ENCODE measurements at places on chromosomes 7 and 10. TPM values are rescaled to one million over a fixed set of nuclear protein-coding genes. Genes with fewer than 3 reads are reported as not detected.

DNA sequence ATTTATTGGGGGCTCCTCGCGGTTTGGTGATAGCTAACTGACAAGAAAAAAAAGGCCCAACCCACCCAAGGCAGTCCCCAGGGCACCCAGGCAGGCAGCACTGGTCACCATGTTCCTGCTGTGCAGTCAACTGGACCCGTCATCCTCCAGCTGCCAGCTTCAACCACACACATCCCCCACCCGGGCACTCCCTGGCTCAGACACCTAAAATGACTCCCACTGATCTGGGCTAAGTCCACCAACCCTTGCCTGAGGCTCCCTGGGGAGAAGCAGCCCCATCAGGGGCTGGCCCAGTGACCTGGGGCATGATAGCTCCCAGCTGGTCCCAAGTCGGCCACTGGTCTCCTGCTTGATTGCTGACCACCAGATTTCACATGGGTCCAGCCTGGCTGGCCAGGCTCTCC is 161.8 kb downstream of the NRF1 start:
- DNase-seq = no peak

DNA sequence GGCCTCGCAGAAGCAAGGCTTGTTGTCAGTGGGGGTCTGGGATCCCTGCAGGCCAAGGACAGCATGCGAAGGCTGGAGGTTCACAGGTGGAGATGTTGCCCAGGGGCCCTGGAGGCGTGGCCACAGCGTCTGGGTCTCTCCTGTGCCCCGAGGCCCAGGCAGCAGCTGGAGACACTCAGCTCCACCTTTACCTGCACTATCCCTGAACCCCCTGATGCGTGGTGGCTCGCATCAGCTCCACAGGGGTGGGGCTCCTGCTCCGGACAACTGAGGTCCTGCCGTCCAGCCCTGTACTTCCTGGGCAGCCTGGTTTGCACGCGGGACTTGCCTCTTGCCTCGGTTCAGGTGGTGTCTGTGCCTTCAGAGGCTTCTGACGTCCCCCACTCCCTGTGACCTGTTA is 54.6 kb upstream of the ZNF32 start:
- no peak for DNase-seq

DNA sequence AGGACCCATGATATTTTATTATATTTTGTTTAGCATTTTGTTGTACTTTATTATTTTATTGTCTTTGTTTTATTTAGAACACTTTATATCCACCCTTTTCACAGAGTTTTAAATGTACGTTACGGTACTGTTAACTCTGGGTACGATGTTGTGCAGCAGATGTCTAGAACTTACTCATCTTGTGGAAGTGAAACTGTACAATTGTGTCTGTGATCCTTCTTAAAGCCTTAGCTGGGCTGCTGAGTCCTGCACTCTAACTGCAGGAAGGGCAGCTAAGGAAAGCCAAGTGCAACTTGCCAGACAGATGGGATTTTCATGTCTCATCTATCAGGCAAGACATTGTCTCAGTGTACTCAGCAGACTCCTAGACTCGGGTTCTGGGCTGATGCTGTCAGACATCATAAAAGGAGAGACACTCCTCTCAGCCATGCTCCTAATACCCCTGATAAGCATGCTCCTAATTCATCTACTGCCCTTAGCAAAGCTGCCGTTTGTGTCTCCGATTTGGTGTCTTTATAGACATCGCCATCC is 14.6 kb upstream of the INSYN2A start:
- no peak for DNase-seq

GRCh38 chr10:33153968-33154327 is 180.5 kb downstream of the NRP1 start:
- DNase-seq = no peak

- DNase-seq = no peak
These were observed 21.7 kb downstream of the IMPDH1 start for GRCh38 chr7:128388145-128388485.

DNA sequence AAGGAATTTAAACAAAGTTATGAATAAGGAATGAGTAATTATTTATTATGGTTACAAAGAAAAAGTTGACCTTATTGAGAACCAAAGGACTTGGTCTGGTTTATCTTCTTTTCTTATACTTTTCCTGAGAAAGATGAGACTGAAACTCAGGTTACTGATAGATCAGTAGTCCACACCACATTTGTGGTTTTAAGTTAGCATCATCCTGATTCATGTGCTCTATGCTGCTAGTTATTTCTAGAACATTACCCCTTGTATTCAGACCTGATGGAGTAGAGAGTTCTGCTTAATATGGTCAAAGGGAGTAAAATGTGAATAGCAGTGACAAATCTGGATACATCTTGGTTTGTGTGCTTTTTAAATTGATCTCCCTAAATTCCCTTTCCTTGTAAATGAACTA is 63.8 kb downstream of the FOXP2 start:
- peak; percentile 64 for DNase-seq

- peak; percentile 75 for DNase-seq
These were observed 11.1 kb upstream of the CPA1 start for GRCh38 chr7:130369110-130369711.

DNA sequence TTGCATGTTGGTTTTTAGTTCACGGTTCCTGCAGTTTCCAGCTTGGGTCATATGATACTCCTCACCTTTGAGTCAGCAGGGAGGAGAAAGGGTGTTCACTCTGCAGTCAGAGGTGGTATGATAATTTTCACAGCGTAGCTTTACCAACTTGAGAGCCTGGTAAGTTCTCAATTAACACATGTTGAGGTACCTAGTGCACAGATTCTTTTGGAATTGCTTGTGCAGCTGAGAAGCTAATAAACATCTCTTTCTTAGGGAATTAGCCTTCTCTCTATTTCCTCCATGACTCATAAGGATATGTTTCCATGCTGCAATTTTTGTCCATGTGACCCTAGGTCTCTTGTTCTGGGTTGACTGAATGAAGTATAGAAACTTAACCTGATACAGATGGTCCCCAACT is 166.6 kb downstream of the KIF20B start:
- peak; percentile 8 for DNase-seq

- no peak for DNase-seq
These were observed 64.9 kb upstream of the C1QL3 start for GRCh38 chr10:16586358-16587138.

GRCh38 chr10:131812736-131813604 is 87.8 kb upstream of the PPP2R2D start:
- no peak for DNase-seq

DNA sequence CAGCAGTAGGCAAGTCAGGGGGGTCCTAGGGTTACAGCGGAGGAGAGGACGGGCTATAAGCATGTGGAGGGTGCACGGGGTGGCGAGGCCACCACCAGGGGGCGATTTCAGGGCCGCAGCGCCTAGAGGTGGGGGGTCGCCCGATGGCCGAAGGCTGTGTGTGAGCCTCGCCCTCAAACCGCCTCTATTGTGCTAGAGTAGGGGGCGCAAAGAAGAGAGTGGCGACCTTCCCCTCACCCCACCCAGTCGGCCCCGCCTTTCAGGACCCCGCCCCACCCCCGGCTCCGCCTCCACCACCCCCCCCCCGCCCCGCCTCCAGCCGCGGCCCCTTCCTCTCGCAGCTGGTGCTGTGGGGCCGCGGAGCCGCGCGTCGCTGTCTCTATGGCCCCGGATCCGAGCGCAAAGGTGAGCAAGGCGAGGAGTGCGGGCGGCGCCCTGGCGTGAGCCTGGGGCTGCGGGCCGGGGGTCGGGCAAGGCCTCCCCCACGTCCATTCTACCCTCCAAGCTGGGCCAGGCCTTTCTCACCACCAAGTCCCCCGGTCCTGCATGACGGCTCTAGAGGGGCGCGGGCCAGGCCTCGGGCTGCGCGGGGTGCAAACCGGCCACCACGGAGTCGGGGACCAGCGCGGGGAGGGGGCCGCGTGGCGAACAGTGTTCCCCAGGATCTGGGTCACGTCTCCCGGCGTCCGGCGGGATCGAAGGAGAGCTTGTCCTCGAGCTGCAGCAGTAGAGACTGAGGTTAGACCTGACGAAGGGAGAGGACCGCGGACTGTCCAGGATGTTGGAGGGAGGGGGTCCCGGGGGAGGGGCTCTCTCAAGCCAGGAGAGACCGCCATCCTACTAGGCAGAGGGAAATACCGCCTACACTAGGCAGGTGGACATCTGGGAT is at the start of gene SEMA4G:
SEMA4G (plus strand) TSS at position 318 of the 889 bp plus-strand sequence. CDS start 3,409 bp downstream, outside the sequence.
- peak; percentile 12 for DNase-seq

DNA sequence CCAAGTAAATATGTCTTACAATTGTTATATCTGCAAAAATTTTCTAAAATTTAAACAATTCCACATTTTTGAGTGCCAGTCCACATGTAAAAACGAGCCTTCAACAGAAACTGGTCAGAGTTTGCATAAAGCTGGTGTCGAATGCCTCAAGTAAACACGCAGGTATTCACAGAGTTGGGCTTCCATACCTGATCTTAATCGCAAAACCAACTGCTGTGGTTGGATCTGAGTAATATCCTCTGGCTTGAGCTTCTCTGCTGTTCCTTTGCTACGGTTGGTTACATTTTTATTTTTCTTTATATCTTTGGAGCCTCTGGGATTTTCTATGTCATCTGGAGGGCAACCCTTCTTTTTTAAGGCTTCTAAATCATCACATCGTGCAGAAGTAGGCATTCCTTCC is 28.4 kb downstream of the ITGB1 start:
- no peak for DNase-seq

DNA sequence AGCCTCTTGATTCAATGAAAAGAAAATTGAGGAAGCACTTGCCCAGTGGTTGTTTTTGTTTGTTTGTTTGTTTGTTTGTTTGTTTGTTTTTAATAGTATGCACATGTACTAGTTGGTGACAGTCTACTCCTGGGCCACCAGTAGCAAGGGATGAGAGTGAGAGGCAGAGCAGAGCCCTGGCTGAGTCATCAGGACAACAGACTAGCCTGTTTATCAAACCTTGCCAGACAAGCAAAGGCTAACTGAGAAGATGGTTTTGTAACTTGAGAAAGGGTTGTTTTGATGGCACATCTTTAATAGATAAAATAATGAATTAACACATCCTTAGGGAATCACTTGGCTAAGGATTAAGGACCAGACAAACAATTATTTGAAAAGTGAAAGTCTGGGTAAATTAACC is 78.1 kb downstream of the INHBA start:
- peak; percentile 69 for DNase-seq

DNA sequence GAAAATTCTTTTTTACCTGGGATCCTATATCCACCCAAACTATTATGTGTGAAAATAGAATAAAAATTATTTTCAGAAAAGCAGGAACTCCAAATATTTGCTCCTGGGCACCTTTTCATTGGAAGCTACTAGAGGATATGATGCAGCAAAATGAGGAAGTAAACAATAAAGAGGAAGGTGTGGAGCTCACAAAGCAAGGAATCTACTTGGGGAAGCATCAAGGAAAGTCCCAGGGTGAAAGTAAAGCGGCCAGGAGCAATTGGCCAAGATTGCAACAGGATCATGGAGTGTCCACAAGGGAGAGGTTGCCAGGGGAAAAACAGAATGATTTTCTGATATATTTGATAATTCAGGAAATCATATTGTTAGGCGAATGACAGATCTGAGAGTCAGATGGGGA is 80.8 kb downstream of the CARD11 start:
- DNase-seq = no peak

NACAD gene
- 0.56 TPM for total RNA-seq

TMEM176A gene
- not detected for total RNA-seq

SSBP1 gene
- 204 TPM for total RNA-seq

CEP55 gene
- total RNA-seq = 30.8 TPM

PLEKHS1 gene
- not detected for total RNA-seq

NME8 gene
- total RNA-seq = not detected

WDFY4 gene
- not detected for total RNA-seq

FAM13C gene
- total RNA-seq = 3.3 TPM

LRWD1 gene
- total RNA-seq = 20.3 TPM

HACD1 gene
- total RNA-seq = 23.6 TPM

Data from IMR-90 (cell line).